ENCODE measurements at places on chromosomes 3 and 15.

GRCh38 chr3:121794264-121794983 is 40.4 kb downstream of the IQCB1 start:
- DNase-seq = no peak

GRCh38 chr3:249587-250262 is 53.2 kb downstream of the CHL1 start:
- DNase-seq = no peak

DNA sequence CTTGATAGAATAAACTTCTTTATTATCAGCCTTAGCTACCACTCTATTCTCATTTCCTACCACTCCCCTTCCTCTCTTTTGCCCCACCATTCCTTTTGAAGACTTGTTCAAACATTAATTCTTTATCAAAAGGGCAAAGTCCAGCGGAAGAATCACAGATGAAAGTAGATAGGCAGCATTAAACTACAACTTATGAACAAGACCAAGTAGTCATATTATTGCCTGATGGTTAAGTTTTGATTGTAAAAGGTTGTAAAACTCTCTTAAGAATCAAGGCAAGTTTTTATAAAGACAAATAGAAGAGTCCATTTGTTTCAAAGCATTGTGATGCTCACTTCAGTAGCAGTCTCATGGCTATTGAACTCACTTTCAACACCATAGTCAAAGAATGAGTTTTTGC is 22.4 kb upstream of the TGFBR2 start:
- DNase-seq = no peak

GRCh38 chr3:10242182-10243065 is 5.8 kb upstream of the TATDN2 start:
- peak; percentile 76 for DNase-seq

GRCh38 chr15:81222007-81222406 is 25.3 kb downstream of the IL16 start:
- DNase-seq = no peak

GRCh38 chr3:49665822-49666519 is 8.2 kb upstream of the APEH start:
- DNase-seq = no peak

DNA sequence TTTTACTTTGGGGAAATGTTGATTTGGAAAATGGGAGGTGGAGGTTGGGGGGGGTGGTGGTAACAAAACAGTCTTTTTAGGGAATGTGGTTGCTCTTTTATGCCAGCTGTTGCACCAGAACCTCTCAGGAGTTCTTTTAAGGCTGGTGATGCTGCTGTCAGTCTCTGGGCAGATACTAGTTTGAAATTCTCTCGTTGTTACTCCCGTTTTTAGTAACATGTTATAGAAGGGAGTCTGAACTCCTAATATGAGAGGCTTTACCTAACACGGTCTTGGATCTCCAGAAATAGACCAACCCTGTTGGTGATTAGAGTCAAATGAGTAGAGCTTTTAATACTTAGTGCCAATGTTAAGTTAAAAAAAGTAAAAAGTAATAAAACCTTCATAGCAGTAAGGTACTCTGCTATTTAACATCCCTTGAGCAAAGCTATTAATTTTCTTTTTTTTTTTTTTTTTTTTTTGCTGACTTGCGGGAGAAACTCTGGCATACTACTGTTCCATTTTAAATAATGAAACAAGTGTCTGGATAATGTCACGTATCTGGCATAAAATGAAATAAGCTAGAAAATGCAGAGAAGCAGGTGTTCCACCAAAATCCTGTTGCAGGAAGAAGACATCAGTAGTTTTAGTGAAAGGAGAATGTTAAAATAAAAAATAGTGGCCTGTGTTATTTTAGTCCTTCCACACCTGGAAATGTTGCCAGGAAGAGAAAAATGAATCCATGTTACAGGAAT is 156.7 kb downstream of the CACNA1D start:
- no peak for DNase-seq

DNA sequence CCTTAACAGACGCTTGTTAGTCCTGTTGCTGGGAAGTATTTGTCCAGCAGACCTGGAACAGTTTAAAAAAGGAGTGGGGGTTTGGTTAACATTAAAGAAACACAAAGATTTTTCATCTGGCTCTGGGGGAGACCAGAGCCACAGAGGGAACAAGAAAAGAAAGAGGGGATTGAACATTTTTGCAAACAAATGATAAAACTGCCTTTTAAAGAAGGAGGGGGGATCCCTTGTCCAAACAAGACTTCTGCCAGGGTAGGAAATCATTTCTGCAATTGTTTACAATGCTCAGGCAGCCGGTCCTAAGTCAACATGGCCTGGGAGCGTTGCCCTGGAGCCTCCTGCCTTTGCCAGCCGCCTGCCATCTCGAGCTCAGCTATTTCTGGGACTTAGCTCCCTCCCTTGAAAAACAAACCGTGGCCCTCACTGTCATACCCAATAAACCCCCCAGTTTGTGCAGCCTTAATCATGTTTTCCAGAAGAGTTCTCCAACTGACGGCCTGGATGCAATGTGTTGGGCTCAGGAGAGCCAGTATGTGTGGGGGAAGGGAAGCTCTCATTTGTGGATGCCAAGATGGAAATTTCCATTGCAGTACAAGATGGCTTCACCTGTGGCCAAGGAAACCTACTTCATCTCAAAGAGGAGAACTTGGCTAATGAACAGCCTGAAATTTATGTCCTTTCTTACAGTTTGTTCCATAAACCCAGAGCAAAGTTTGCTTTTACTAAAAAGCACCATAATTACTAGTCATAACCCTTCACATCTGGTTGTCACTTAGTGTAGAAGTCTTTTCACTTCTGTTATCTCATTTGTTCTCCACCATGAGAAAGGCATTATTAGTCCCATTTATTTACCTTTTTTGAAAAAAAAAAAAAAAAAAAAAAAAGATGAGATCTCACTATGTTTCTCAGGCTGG is 75.9 kb upstream of the RNU6-1 start:
- DNase-seq = no peak

DNA sequence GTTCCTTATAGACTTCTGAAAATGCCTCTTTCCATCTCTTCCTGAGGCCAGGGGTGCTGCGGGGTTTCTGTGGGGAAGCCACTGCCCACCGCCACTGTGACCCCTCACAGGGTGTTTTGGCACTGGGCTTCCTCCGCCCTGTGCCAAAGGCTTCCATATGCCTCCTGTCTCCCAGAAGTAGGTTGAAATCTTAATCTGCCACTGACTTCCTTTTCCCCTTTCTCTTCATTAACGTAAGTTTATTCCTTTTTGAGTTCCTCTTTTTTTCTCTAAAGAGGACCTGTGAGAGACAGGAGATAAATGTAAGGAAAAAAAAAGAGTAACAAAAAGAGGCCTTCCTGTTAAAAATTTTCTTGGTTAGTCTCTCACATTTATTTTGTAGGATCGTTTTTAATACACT is 220.5 kb downstream of the CTNNB1 start:
- DNase-seq = no peak

GRCh38 chr3:112619295-112619694 is 21.6 kb downstream of the CCDC80 start:
- DNase-seq = no peak

- DNase-seq = no peak
Observed at GRCh38 chr3:129556890-129557547, 14.0 kb downstream of the H1-8 start.

DNA sequence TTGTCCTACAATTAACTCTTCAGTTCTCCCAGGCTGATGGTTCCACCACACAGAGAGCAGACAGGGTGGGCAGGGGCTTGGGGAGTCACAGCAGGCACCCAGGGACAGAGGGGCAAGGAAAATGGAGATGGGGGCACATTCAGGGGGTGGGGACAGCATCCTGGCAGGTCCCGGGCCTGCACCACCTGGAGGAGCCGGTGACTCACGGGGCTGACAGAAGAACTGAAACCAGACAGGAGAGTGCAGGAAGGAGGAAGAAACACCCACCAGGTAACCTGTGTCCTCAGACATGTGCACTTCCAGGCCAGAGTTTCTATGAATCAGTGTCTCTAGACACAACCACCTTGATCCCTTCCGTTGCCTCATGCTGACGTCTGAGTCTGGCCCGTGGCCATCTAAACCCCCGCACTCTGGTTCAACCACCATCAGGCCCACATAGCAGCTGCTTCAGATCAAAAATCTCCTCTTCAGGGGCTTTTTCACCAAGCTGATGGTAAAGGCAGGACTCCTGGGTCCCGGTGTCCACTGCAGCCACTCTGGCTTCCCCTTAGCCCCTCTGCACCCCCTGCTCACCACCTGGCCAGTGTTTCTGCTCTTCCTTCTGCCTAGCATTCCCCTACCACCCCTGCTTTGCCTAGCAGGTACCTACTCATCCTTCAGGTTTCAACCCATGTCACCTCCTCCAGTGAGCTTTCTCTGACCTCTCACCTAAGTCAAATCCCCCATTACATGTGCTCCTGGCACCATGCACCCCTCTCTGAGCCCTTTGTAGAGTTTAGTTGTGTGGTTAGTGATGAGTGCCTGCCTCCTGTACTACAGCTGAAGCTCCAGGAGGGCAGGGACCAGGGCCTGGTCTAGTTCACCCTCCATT is 16.5 kb upstream of the CYP11A1 start:
- peak; percentile 72 for DNase-seq

- no peak for DNase-seq
Observed at GRCh38 chr3:13145131-13145825, 72.0 kb upstream of the IQSEC1 start.
